DMS 273 treated with DMSO at 0.1 percent for 48 hours (cell line): ENCODE measurements at places on chromosomes 7 and 10.
A peak's percentile ranks its signal among the peaks of the same experiment; 100 is the strongest.

DNA sequence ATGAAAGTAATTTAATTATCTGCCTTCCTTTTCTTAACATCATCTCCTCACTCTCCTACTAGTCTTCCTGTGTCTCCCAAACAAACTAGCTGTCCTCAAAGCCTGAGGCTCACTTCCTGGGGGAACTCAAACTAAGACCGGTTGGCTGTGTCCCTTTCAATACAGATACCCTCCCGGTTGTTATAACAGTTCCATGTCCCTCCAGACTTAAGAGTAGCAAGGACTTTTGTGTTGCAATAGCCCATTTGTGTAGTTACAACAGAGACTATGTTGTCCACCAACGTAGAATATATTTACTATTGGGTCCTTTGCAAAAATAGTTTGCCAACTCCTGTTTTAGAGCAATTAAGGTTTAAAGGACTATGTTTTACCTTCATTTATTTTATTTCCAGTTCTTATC, 8.6 kb upstream of the TARP start:
- DNase-seq, result no peak

DNA sequence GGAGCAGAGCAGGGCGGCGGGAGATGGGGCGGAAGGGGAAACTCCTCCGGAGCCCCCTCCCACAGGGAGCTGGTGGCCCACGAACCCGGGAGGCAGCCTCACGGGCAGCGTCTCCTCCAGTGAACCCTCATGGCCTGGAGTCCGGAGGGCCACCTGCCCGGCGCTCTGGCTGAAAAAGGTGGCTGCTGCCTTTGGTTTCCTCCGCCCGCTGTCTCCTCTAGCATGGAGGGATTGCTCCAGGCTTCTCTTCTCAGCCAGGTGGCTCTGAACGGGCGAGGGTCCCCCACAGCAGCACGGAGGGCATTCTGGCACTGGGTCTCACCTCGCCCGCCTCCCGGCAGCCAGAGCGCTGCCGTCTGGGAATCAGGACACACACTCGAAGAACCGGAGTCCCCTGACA, 177.3 kb upstream of the PFKP start:
- no peak for DNase-seq

DNA sequence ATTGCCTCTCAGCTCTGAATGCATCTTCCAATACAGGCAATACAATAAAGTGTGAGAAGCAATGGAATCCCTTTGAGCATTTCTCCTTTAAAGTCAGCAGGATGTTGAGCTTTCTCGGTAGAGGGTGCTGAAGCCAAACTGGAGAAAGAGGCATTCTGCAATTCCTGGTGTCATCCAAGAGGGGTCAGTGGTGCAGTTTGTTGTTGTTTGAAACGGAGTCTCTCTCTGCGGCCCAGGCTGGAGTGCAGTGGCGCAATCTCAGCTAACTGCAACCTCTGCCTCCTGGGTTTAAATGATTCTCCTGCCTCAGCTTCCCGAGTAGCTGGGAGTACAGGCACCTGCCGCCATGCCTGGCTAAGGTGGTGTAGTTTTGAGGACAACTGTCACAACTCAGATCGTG, 486.5 kb downstream of the CALN1 start:
- DNase-seq, result no peak

DNA sequence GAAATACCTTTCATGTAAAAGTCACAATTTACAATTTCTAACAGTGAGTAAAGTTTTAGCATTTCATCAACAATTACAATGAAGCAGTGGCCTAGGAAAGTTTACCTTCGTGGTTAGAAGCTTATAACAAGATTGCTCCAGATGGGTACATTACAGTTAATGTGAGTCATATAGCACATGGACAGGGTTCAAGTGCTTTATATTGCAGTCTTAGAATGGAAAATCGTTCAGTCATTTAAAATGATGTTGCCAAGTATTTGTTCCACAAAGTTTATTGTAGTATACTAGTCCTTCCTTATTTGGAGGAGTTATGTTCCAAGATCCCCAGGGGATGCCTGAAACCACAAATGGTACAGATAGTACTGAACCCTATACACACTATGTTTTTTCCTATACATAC, 174.6 kb upstream of the TARP start:
- DNase-seq, result no peak

DNA sequence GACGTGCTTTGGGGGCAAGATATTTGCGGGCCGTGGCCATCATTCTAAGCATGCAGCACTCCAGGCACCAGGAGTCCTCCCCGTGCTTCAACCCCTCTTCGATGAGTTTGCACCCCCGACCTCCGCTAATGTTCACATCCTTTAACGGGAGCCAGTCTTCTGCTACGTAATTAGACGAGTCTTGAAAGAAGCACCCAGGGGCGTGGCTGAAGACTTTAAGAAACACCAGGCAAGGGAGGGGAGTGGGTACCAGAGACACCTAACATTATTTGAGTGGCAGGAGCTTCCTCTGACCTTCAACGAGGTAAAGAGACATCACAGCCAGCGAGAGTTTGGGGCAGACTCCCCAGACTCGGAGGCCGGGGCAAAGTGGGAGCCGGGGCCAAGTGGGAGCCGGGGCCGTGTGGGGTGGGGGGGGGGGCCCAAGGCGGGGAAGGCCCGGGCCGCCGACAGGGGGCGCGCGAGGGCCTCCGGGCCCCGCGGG, 31.1 kb upstream of the TOMM7 start:
- DNase-seq, result no peak

DNA sequence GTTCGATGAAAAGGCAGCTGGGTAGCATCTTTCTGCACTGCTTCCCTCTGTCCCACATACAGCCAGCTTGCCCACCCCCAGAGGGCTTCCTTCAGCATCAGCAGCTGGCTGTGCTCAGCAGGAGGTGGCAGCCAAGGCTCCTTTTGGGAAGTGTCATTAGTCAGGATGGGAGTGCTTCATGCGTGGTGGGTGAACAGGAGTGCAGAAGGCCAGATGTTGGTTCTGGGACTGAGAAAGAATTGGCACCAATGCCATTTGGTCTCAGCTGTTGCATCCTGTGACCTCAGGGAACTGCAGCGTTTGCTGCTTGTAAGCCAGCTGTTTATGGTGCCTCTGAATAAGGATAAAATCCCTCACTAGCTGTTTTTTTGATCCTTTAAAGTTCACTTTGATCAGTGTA, 131.1 kb upstream of the SORCS3 start:
- no peak for DNase-seq

DNA sequence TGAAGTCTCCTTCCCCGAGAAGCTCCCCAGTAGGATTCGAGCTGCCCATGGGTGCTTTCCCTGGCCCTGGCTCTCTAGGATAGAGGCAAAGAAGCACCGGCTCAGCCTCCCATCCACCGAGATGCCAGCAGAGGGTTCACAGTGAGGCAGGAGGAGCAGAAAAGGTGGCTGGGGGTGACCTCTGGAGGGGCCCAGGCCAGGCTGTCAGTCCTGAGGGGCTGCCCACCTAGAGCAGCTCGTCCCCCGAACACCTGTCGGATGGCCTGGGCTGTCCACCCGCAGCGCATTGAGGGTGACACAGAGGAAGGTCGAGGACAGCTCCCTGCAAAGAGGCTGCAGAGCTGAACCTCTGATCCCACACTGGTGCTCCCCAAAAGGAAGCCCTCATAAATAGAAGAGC, 167.2 kb upstream of the PPP2R2D start:
- no peak for DNase-seq

GRCh38 chr7:25408012-25408687, 179.9 kb upstream of the NPVF start:
- DNase-seq, result no peak

DNA sequence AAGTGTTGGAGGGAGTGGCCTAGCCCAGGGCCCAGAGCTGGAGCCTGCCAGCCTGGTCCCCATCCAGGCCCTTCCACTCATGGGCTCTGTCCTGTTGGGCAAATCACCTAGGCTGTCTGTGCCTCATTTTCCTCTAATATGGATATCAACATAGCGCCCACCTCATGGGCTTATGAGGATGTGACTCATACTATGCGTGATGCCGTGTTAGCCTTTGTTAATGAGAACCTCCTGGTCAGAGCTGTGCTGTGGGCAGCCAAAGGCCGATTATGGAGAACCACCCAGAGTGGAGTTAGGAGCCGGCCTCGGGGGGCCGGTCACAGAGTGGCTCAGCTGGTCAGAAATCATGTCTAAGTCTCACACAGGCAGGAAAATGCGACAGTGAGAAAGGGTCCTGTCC, 306.4 kb downstream of the PAXIP1 start:
- DNase-seq, result no peak

DNA sequence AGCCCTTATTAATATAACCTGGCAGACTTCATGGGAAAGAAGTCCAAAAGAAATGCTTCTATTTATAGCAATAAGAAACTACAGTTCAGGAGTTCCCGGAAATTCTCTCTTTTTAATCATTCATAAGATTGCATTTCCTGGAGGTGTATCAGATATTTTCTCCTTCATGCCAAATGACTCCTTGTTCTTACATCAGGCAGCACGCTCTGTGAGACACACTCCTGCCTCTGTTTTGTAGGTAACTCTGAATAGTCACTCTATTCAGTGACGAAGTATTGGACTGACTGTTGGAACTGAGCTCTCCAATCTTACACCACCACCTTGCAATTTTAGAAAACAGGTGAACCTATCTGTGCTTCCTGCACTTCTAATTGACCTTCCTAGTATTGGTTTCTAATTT, 78.7 kb upstream of the MSRB2 start:
- DNase-seq, result no peak

- DNase-seq, result no peak
Observed at GRCh38 chr10:123013456-123014419, 4.9 kb downstream of the ACADSB start.

- no peak for DNase-seq
Observed at GRCh38 chr10:44393834-44394547, 9.1 kb upstream of the CXCL12 start.

GRCh38 chr10:119663866-119664698, 12.9 kb downstream of the BAG3 start:
- no peak for DNase-seq

DNA sequence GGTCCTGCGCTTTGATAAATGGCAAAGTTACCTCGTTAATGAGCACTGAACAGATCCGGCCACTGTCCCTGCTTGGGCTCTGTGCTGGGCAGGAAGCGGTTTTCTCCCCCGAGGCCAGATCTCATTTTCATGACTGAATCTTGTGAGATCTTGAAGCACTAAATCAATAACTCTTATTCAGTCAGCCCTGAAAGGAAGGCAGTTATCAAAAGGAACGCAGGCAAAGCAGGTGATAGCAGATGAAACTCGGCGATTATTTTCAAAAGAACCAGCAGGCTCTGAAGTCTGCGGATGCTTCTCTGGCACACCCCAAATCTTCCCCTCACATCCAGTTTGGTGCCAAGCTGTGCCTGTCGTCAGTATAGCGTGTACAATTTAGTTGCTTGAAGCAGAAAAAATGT, 228.7 kb downstream of the BAMBI start:
- DNase-seq, result no peak

DNA sequence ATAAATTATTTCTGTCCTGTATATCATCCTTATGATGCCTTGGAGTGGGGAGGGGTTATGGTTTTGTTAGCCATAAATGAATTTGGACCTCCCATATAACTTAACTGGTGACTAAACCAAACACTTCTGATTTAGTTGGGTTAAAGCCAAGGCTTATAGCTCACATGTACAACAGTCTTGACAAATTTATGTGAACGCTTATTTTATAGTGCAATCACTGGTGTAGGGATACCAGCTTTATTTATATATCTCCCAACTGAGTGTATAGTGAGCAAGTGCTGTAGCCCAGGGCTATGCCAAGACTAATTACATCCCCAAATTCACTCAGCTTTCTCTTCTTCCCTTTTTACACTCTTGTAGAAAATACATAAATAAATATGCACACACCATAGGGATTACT, 956.2 kb downstream of the SORCS3 start:
- DNase-seq, result no peak

DNA sequence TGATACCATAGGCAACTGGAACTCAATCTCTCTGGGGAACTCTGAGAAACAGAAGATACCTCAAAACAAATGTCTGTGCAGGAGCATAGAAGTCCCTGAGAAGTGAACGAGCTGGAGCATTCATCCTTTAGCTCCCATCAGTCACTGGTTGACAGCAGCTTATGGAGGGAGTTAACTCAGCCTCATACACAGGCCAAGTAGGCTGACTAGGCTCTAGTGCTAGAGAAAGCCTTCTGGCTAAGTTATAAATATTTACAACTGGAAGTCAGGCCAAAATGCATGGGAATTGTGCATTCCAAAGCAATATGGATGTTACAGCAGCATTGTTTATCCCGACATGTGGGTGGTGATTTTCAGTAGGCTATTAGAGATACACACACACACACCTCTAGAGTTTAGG, 66.5 kb downstream of the ANK3 start:
- no peak for DNase-seq

DNA sequence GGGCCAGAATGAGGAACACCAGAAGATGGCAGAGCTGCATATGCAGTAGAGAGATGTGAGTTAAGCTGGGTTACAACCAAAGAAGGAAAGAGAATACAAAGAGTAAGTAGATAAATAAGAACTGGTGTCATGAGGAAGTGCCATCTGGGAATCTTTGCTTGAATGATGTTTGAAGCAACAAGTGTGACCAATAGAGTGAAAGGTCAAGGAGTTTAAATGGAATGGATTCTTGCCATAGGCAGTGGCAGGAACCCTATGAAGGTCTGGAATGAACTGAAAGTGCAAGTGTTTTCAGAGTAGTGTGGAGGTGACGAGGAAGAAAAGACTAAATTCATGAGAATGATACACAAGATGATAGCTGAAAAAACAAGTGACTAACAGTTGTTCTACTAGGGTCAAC, 21.6 kb downstream of the MEST start:
- DNase-seq, result no peak

DNA sequence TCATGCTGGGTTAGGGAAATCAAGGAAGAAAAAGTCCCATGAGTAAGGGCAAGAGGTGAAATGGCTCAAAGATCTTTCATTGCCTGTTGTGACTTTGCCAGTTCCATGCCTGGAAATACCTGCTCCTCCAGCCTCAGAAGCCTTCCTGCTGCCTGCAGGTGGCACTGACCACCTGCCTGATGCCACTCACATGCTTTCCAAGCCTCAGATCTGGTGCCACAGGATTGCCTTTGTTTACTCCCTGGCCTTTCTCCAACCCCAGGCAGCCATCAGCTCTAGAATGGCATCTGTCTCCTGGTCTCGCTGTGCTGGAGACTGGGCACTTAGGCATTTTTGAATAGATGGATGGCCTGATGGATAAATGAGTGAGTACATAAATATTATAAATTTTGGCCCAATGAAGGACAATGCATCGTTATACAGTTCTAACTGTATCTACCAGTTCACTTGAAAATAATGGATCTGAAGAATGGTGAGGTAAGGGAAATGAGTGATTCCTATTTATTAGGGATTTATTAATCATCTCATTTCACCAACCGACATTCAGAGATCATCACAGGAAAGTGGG, 657.2 kb downstream of the INHBA start:
- peak; percentile 83 for DNase-seq

- DNase-seq, result no peak
Observed at GRCh38 chr10:52755297-52756062, 17.1 kb downstream of the MBL2 start.

- DNase-seq, result no peak
Observed at GRCh38 chr10:29767968-29768367, 133.2 kb upstream of the SVIL start.

GRCh38 chr10:118237930-118238329, 104.2 kb downstream of the FAM204A start:
- no peak for DNase-seq

DNA sequence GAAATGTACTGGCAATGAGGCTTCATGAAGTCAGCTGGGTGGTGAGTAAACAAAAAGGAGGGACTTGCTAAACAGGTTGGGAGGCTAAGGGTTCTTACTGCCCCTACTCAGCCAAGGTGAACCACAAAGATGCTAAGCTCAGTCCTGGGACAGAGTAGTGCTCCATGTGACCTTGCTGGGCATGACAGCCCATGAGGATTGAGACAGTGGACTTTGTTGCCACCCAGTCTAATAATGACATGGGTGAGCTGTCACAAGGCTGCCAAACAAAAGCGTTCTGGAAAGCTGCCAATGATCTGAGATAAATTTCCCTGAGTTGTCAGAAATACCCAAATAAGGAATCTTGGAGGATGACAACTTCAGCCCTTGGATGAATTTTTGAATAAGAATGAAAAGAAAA, 75.2 kb downstream of the CLEC2L start:
- DNase-seq, result no peak
